ENCODE measurements at places on chromosomes 11 and 22. TPM values are rescaled to one million over a fixed set of nuclear protein-coding genes. Genes with fewer than 3 reads are reported as not detected.
A peak's percentile ranks its signal among the peaks of the same experiment; 100 is the strongest.

C22orf31 gene
- total RNA-seq: not detected

KAT5 gene
- total RNA-seq: 55.3 TPM

GRCh38 chr11:95254716-95255115 is 23.7 kb upstream of the SESN3 start:
- H3K4me1 ChIP-seq: peaks cover 15% of the 10 kb centered on the region
- H3K27me3 ChIP-seq: no peaks in the 10 kb centered on the region
- H3K27ac ChIP-seq: no peak overlapping the region
- no peaks in the 10 kb centered on the region for H3K36me3 ChIP-seq
- H3K4me3 ChIP-seq: no peak overlapping the region

GRCh38 chr11:119262668-119263351 is 54.1 kb downstream of the MCAM start:
- no peak for DNase-seq
- no peak overlapping the region for H3K27ac ChIP-seq
- H3K4me3 ChIP-seq: no peak overlapping the region
- no peaks in the 10 kb centered on the region for H3K4me1 ChIP-seq

DNA sequence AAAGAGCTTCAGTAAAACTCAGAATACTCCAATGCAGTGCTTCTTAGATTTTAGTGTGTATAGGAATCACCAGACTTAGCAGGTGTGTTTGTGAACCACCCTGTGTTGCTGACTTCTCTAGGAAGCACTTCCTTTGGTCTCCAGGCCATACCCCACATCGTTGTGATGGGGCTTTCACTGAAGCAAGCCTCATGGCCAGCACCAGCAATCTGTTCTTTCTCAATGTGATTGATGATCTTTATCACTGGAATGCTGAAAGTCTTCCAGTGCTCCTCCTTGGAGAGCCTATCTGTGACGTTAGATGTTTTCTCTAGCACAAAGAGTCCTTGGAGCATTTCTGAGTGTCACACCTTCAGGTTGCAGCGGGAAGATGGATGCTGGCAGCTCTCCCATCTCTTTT is 280.5 kb downstream of the DDX10 start:
- no peaks in the 10 kb centered on the region for H3K4me1 ChIP-seq
- no peak for DNase-seq
- H3K4me3 ChIP-seq: no peak overlapping the region
- no peaks in the 10 kb centered on the region for H3K27me3 ChIP-seq
- peaks cover 10% of the 10 kb centered on the region for H3K36me3 ChIP-seq

DNA sequence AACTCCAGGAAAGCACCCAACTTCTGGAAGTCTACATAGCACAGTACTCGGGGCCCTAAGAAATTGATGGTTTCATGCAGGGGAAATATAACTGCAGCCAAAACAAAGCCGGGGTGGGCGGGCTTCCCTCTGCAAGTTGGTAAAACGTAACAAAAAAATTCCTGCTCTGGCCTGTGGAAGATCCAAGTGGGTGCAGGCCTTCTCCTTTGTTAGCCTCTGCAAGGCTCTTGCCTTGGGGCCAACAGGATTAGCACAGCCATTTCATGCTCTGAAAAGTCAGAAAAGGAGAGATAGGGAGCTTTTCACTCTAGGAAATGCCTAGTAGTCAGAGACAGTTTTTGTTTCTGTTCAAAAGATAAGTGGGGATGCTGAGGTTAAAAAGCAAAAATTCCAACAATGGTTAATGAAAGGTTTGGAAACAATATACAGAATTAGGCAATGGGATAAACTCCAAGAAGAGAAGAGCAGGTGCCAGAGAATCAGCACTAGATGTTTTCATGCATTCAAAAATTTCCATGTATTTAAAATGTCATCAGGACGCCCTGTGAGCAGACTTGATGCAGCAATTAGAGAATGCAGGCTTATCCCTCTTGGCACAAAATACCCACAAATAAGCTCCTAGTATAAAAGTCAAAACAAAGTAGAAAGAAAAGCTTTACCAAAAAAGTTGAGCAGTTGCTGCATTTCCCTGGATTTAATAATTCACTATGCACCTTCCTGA is 72.3 kb upstream of the CHRM4 start:
- peaks cover 7% of the 10 kb centered on the region for H3K4me1 ChIP-seq
- no peaks in the 10 kb centered on the region for H3K27me3 ChIP-seq
- peak overlapping the region; percentile 69 for H3K27ac ChIP-seq
- H3K36me3 ChIP-seq: peaks cover 9% of the 10 kb centered on the region

GRCh38 chr11:33449798-33450197 is 192.6 kb downstream of the HIPK3 start:
- no peak for DNase-seq
- H3K36me3 ChIP-seq: no peaks in the 10 kb centered on the region
- no peaks in the 10 kb centered on the region for H3K4me1 ChIP-seq
- H3K4me3 ChIP-seq: no peak overlapping the region
- no peak overlapping the region for H3K27ac ChIP-seq
- H3K27me3 ChIP-seq: no peaks in the 10 kb centered on the region

DNA sequence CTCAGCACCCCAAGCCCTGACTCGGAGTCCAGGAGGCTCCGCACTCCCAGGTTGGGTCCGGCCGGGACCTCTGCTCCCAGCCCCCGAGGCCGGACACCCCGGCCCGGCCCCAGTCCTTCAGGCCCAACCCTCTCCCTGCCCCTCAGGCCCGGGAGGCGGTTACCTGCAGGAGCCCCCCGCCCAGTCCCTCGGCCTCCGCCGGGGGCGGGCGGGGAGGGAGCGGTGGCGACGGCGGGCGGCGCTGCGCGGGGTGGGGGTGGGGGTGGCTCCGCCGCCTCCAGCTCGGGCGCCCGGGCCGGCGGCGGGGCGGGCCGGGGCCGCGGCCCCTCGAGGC is 310 bp downstream of the TCF20 start:
- peak; percentile 83 for DNase-seq
- H3K27me3 ChIP-seq: no peaks in the 10 kb centered on the region
- H3K27ac ChIP-seq: peak overlapping the region; percentile 21
- peak overlapping the region; percentile 98 for H3K4me3 ChIP-seq
- H3K4me1 ChIP-seq: peaks cover 17% of the 10 kb centered on the region
- peaks cover 13% of the 10 kb centered on the region for H3K36me3 ChIP-seq

GRCh38 chr22:40453671-40454070 is 83.3 kb downstream of the SGSM3 start:
- H3K36me3 ChIP-seq: no peaks in the 10 kb centered on the region
- no peaks in the 10 kb centered on the region for H3K27me3 ChIP-seq
- no peak for DNase-seq

DNA sequence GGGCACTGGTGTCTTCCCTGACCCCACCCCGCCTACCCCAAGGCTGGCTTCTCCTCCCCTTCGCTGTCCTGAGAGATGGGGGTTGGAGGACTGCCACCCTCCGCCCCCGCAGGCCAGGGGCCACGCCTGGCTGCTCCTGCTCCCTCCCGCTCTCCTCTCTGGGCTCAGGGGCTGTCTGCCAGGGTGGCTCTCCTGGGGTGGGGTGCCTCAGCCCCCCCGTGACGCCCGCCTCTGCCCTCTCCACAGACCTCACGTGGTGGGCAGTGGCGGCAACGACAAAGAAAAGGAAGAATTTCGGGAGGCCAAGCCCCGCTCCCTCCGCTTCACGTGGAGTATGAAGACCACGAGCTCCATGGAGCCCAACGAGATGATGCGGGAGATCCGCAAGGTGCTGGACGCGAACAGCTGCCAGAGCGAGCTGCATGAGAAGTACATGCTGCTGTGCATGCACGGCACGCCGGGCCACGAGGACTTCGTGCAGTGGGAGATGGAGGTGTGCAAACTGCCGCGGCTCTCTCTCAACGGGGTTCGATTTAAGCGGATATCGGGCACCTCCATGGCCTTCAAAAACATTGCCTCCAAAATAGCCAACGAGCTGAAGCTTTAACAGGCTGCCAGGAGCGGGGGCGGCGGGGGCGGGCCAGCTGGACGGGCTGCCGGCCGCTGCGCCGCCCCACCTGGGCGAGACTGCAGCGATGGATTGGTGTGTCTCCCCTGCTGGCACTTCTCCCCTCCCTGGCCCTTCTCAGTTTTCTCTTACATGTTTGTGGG is 8.1 kb downstream of the RCOR2 start:
- peak overlapping the region; percentile 24 for H3K27ac ChIP-seq
- H3K4me1 ChIP-seq: peaks cover 9% of the 10 kb centered on the region
- H3K27me3 ChIP-seq: no peaks in the 10 kb centered on the region
- peaks cover 14% of the 10 kb centered on the region for H3K36me3 ChIP-seq
- DNase-seq: peak; percentile 50

FIBIN gene
- total RNA-seq: not detected

SCN4B gene
- 0.20 TPM for total RNA-seq

- no peak for DNase-seq
- H3K27ac ChIP-seq: no peak overlapping the region
- H3K4me1 ChIP-seq: no peaks in the 10 kb centered on the region
- H3K27me3 ChIP-seq: no peaks in the 10 kb centered on the region
Measured at GRCh38 chr11:112460141-112460540, 199.5 kb upstream of the PLET1 start.

GRCh38 chr11:58428021-58428420 is at the start of gene OR5B2:
TSS of gene OR5B2 (minus strand) at chr11:58428121. CDS start at chr11:58423261, 4,860 bp downstream.
- H3K27me3 ChIP-seq: no peaks in the 10 kb centered on the region
- no peak within 1 kb of the TSS for H3K27ac ChIP-seq
- H3K36me3 ChIP-seq: no peaks in the 10 kb centered on the region
- DNase-seq: no peak
- no peak within 1 kb of the TSS for H3K4me3 ChIP-seq
- H3K4me1 ChIP-seq: no peaks in the 10 kb centered on the region

SMIM35 gene
- total RNA-seq: not detected

- no peaks in the 10 kb centered on the region for H3K4me1 ChIP-seq
- H3K36me3 ChIP-seq: peaks cover 3% of the 10 kb centered on the region
Measured at GRCh38 chr11:46322759-46323158, 24.5 kb upstream of the DGKZ start.

STARD10 gene
- total RNA-seq: 31.2 TPM

OR2D2 gene
- not detected for total RNA-seq

- H3K4me1 ChIP-seq: no peaks in the 10 kb centered on the region
- no peaks in the 10 kb centered on the region for H3K27me3 ChIP-seq
Measured at GRCh38 chr11:42770444-42771065, 541.2 kb upstream of the API5 start.

NFAM1 gene
- 0.50 TPM for total RNA-seq

DNA sequence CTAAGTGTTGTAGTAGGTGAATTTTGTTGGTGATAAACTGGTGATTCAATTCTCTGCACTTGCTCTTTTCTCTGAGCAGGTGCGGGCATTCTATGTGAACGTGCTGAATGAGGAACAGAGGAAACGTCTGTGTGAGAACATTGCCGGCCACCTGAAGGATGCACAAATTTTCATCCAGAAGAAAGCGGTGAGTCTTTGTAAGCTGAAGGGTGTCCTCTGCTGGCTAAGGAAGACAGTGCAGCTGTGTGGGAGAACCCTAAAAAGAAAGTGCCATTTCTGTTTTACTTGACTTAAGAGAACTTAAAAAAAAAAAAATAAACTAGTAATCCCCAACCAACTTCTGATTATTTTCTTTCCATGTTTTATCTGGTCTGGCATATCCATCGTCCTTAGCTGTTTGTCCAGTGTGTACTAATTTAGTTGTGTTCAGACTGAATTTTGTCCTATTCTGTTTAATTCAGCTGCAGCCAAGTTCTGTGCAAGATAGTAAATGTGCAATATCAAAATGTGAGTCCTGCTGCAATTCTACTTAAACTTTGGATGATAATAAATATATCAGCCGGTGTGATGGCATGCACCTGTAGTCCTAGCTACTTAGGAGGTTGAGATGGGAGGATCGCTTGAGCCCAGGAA is 29.6 kb downstream of the CAT start:
- H3K4me3 ChIP-seq: no peak overlapping the region
- H3K36me3 ChIP-seq: no peaks in the 10 kb centered on the region
- no peaks in the 10 kb centered on the region for H3K4me1 ChIP-seq
- no peaks in the 10 kb centered on the region for H3K27me3 ChIP-seq
- DNase-seq: peak; percentile 80

MS4A1 gene
- not detected for total RNA-seq

DNA sequence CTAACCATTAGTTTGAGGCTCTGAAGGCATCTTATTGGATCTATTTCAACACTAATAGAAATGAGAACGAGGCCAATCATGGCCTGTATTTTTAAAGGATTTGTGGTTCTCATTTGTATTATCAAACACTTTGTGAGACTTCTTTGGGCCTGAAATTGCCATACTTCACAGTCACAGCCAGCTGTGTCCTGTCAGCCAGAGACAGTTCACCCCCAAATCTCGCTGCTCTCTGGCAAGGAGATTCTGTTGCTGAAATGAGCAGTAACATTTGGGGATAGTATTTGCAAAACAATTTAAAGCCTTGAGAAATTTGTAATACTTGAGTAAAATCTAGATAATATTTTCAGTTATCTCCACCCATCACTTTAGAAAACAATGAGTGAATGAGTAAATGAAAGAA is 26.9 kb upstream of the TENM4 start:
- peaks cover 5% of the 10 kb centered on the region for H3K4me1 ChIP-seq
- no peak overlapping the region for H3K27ac ChIP-seq
- no peak for DNase-seq
- H3K4me3 ChIP-seq: no peak overlapping the region
- H3K36me3 ChIP-seq: no peaks in the 10 kb centered on the region

Data from endodermal cell (in vitro differentiated cells).